GM23248 (cell line): ENCODE measurements at places on chromosomes 5 and 9. TPM values are rescaled to one million over a fixed set of nuclear protein-coding genes. Genes with fewer than 3 reads are reported as not detected.

The CRHBP gene
- polyA plus RNA-seq = not detected in 2 replicates

The PPP1R26 gene
- 2.2 and 3.4 TPM in 2 replicates for polyA plus RNA-seq

DNA sequence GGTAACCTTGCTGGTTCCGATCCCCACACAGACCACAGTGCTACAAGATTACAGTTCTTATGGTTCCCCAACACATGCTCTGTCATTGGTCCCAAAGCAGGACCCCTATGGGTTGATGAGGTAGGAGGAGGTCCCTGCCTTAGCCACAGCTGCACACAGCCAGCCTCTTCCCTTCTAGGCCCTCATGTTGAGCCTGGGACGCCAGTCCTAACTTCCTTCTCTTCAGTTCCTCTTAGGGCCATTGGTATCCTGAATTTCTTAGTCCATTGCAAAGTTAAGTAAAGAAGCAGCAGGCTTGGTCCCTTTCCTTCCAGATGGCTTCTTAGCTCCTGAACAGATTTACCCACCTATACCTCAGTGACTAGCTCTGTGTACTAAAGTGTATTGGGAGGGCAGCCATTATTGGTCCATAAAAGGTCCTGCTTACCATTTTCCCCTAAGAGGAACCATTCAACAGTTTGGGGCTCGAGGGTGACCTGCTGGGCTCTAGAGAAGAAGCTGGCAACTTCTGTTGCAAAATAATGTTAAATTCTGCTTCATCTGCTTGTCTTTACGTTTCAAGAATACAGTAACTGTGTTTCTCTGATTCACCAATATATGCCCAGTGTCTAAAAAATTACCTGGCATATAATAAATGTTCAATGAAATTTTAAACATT, 50.2 kb downstream of the PDCD1LG2 start:
- H3K4me1 ChIP-seq = peaks cover 28% of the 10 kb centered on the region
- no peak overlapping the region for H3K4me3 ChIP-seq
- no peak overlapping the region for H3K27ac ChIP-seq
- H3K27me3 ChIP-seq = no peaks in the 10 kb centered on the region
- H3K36me3 ChIP-seq = peaks cover 19% of the 10 kb centered on the region

GRCh38 chr9:97179616-97180015, 127.8 kb upstream of the CCDC180 start:
- H3K4me1 ChIP-seq = no peaks in the 10 kb centered on the region
- H3K4me3 ChIP-seq = no peak overlapping the region
- H3K27me3 ChIP-seq = no peaks in the 10 kb centered on the region; the same call in 1 of the 2 replicates
- no peak for DNase-seq
- no peak overlapping the region for H3K27ac ChIP-seq
- no peaks in the 10 kb centered on the region for H3K36me3 ChIP-seq

DNA sequence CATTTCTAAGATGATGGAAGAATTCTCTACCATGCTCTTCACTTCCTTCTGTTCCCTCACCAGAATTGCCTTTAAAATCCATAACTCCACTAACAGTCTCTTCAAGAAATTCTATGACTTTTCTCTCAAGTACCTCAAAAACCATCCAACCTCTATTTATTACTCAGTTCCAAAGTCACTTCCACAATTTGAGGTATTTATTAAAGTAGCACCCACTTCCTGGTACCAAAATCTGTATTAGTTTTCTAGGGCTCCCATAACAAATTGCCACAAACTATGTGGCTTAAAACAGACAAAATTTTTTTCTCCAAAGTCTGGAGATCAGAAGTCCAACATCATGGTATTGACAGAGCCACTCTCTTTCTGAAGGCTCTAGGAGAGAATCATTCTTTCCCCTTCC, 4.9 kb upstream of the SPTLC1 start:
- no peaks in the 10 kb centered on the region for H3K27me3 ChIP-seq
- no peak overlapping the region for H3K4me3 ChIP-seq
- no peaks in the 10 kb centered on the region; the same call in 1 of the 2 replicates for H3K4me1 ChIP-seq
- DNase-seq = no peak

The BARHL1 gene
- not detected in 2 replicates for polyA plus RNA-seq

- DNase-seq = no peak
- no peaks in the 10 kb centered on the region for H3K4me1 ChIP-seq
- no peaks in the 10 kb centered on the region for H3K36me3 ChIP-seq
- no peaks in the 10 kb centered on the region for H3K27me3 ChIP-seq
- H3K27ac ChIP-seq = no peak overlapping the region
Measured at GRCh38 chr9:129013674-129014073, 14.5 kb downstream of the SH3GLB2 start.

DNA sequence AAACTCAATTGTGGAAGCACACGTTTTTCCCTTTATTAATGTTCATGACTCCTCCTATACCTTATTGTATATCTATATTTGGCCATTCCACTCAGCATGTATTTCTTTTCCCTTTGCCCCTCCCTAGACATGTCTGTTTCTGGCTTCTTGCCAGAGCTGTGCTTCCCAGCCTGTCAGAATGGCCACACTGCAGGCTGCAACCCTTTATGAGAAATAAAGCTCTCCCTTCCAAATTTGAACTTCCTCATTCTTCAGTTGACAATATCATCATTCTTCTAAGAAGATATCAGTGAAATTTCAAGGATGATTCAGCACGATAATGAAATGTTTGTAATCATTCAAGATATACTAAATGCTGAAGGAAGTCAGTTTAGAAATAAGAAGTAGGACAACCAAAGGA, 107.6 kb upstream of the PRSS3 start:
- no peaks in the 10 kb centered on the region for H3K36me3 ChIP-seq
- peaks cover 7% of the 10 kb centered on the region; the same call in 1 of the 2 replicates for H3K27me3 ChIP-seq
- DNase-seq = no peak
- H3K4me3 ChIP-seq = no peak overlapping the region

DNA sequence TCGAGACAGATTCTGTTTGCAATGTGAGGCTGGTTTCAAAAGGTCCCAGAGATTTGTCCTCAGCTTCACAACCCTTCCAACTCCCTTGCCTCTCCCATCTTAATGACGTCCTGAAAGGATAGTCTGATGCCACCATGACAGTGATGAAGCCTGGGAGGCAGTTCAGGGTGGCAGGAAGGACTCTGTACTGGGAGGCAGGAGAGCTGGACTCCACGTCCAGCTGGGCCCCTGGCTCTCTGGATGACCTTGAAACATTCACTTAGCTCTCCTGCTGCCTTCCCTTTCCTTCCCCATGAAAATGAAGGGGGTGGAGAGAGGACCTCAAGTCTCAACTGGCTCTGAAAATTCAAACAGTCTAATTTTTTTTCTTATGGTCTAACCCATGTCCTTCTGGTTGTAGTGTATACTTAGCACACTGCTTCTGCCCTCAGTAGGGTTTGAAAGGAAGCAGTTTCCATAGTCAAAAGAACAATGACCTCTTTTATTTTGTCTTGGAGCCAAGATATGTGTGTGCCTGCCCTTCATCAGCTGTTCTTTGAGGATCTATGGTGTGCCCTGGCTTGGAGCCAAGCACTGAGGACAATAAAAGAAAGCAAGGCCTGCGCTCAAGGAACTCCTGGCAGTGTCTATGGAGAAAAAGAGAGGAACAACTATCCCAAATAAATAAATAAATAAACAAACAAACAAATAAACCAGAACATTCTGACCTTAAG, 188.3 kb downstream of the GRIA1 start:
- no peak overlapping the region for H3K4me3 ChIP-seq
- no peaks in the 10 kb centered on the region for H3K4me1 ChIP-seq
- H3K27ac ChIP-seq = no peak overlapping the region
- H3K27me3 ChIP-seq = no peaks in the 10 kb centered on the region
- no peak for DNase-seq

DNA sequence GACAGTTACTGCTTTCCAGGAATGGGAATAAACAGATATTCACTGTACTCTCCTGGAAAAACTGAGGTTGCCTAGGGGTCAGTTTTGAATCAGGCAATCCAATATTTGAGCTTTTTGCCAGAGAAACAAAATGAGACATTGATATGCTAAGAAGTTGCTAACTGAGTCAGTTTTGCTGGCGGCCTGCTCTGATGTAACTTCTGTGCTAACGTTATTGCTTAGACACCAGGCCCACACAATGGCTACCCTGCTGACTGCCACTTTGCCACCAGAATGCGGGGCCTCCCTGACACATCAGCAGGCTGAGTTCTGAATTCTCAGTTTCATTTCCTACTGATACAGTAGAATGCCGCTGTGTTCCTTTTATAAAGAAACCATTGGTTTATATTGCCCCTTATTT, 18.2 kb upstream of the ZNF618 start:
- no peaks in the 10 kb centered on the region for H3K4me1 ChIP-seq
- no peak overlapping the region for H3K27ac ChIP-seq
- H3K36me3 ChIP-seq = no peaks in the 10 kb centered on the region
- no peak overlapping the region for H3K4me3 ChIP-seq
- DNase-seq = peak; percentile 15

The TMEFF1 gene
- 0.34 and 0.68 TPM in 2 replicates for polyA plus RNA-seq

DNA sequence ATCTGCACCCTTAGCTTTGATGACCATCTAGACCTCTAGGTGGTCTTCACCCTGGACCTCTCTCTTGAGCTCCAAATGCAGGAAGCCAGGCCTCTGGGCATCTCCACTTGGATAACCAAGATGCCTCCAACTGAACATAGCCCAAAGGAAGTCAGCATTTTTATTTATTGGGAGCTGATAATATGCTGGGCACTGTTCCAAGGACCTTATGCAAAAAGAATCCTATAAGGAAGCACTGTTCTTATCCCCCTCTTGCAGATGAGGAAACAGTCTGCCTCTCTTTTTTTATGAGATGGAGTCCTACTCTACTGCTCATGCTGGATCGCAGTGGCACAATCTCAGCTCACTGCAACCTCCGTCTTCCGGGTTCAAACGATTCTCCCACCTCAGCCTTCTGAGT, 219.9 kb downstream of the CDK5RAP2 start:
- no peak overlapping the region for H3K4me3 ChIP-seq
- H3K36me3 ChIP-seq = no peaks in the 10 kb centered on the region
- H3K27ac ChIP-seq = no peak overlapping the region
- H3K4me1 ChIP-seq = no peaks in the 10 kb centered on the region

GRCh38 chr5:98292496-98292895, 481.0 kb upstream of the RGMB start:
- H3K27ac ChIP-seq = no peak overlapping the region
- H3K4me3 ChIP-seq = no peak overlapping the region
- H3K27me3 ChIP-seq = no peaks in the 10 kb centered on the region
- peak; percentile 11 for DNase-seq

The FAM169A gene
- polyA plus RNA-seq = 0.08 TPM in 1 of 2 replicates, not detected in the other

- H3K4me1 ChIP-seq = peaks cover 26% of the 10 kb centered on the region
- peak overlapping the region; percentile 85 for H3K27ac ChIP-seq
- no peaks in the 10 kb centered on the region for H3K27me3 ChIP-seq
- peak; percentile 66 for DNase-seq
Measured at GRCh38 chr9:84169240-84169639, 171.3 kb downstream of the SLC28A3 start.

GRCh38 chr5:160930406-160930805, 78.4 kb upstream of the ATP10B start:
- DNase-seq = peak; percentile 2
- H3K27me3 ChIP-seq = no peaks in the 10 kb centered on the region
- H3K4me1 ChIP-seq = no peaks in the 10 kb centered on the region
- no peaks in the 10 kb centered on the region for H3K36me3 ChIP-seq
- H3K4me3 ChIP-seq = no peak overlapping the region

The PKD2L2 gene
- polyA plus RNA-seq = not detected in 2 replicates

DNA sequence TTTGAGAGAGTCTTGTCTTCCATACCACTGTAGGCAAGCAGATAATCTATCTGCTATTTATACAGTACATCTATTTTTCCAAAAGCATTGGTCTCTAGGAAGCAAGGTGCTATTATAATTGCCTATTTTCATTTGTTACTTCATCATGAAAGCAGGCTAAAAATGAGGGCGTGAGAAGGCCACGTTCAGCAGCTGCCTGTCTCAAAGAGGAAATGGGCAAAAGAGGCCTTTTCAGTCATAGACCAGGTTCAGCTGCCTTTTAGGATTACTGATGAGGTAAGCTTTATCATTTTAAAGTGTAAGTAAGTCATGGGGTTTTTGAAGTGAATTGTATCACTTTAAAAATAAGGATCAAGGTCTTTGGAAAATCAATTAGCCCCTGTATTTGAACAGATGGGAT, 1091.1 kb upstream of the DMAC1 start:
- no peak overlapping the region for H3K4me3 ChIP-seq
- H3K27ac ChIP-seq = no peak overlapping the region
- H3K36me3 ChIP-seq = no peaks in the 10 kb centered on the region
- no peak for DNase-seq
- no peaks in the 10 kb centered on the region for H3K27me3 ChIP-seq

DNA sequence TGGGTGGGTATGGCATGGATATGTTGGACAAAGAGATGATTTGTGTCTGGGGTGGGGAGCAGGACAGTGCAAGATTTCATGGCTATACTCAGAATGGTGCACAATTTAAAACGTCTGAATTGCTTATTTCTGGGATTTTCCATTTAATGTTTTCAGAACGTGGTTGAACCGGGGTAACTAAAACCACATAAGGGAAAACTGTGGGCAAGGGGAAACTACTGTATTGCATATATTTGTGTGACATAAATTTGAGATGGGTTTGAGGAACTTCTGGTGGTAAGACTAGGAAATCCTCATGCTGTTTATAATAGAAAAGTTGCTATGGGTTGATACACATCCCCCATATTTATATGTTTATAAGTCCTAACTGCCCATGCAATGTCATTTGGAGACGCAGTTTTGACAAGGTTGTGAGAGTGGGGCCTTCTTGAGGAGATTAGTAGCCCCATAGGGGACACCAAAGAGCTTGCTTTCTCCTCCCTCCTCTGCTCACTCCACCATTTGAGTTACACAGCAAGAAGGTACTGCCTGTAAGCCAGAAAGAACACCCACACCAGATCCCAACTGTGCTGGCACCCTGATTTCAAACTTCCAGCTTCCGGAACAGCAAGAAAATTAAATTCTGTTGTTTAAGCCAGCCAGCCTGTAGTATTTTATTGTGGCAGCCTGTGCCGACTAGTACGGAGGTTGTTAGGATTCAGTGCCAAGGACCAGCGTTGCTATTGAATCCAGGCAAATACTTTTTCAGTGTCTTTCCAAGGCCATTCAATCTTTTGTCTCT, 2118.9 kb downstream of the MAT2B start:
- no peak overlapping the region for H3K4me3 ChIP-seq
- H3K27ac ChIP-seq = no peak overlapping the region
- H3K27me3 ChIP-seq = no peaks in the 10 kb centered on the region
- no peaks in the 10 kb centered on the region for H3K36me3 ChIP-seq

The PCDHA1 gene
- polyA plus RNA-seq = not detected in 2 replicates
